Activated T-helper 1 cell treated with anti-CD3 and anti-CD28 coated beads, Interleukin-2, amount 50 U/mL, for 16 hours (primary cell): ENCODE measurements at places on chromosomes 2 and 18.

DNA sequence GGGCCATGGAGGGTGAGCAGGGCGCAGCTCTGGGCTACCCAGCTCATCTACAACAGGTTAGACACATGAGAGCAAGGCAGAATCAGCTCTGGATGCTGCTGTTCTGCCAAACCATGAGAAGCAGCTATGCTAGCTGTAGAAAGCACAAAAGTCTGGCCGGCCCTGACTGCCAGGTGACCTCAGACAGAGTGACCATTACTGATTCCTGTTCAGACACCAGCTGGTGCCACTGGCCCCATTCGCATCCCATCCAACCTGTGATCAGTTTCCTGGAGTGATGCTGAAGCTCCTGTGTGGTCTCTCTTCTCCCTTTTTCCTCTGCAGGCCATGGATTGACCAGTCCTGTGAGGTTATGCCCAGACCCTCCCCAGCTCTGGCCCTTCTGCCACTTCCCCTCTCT is 14.3 kb downstream of the RBMS1 start:
- DNase-seq = no peak

GRCh38 chr2:205543262-205543843 is 138.9 kb upstream of the NRP2 start:
- DNase-seq = no peak

- DNase-seq = no peak
These were observed 134.1 kb downstream of the FAM210A start for GRCh38 chr18:13592246-13592645.

GRCh38 chr2:181357979-181358378 is 99.2 kb upstream of the ITGA4 start:
- no peak for DNase-seq

GRCh38 chr2:64374686-64375085 is 79.3 kb upstream of the LGALSL start:
- no peak for DNase-seq

DNA sequence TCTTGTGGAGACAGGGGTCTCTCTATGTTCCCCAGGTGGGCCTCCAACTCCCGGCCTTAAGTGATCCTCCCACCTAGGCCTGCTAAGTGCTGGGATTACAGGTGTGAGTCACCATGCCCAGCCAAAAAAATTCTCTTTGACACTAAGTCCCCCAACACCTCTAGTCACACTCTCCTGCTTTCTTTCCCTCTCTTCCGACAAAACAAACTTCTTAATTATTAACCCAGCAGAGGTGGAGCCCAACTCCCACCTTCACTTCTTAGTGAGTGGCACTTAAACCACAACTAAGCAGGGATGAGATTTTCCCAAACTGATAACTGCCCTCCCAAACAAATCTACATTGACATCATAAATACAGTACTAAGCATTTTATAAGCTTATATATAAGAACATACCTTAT is 60.5 kb upstream of the PMAIP1 start:
- DNase-seq = no peak

DNA sequence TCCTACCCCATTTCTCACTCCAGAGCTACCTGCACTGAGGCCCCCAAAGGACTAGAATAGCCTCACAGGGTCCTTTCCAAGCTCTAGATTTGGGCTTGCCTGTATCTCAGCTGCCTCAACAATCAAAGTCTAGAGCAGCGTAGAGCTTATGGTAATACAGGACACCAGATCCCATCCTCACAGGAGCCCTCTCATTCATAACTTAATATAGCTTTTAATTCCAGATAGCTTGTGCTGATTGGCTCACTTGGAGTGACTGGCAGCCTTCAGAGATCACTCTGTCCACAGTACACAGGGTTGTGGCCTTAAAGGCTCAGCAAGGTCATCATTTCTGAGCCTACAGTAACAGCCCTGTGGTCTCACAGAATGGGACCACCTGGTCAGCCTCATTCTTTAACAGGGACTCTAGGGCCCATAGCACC is 51.4 kb downstream of the ZFP36L2 start:
- no peak for DNase-seq

- DNase-seq = no peak
These were observed 48.8 kb downstream of the C2orf42 start for GRCh38 chr2:70141902-70142589.

DNA sequence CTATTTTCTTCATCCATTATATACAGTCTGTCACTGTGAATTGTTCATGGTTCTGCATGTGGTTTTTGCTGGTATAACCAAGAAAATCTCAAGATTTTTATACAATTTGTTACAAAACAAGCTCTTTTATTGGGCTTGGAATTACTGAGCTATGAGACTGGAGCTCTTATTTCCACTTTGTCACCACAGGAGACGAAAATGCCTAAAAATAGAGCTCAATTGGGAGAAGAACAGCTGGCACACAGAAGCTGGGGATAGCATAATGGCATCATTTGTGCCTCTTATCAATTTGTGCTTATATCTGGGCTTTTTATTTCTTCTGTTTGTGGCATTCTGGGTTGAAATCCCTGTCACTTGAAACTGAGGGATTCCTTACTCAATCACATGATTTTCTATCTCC is 219.1 kb downstream of the CALCRL start:
- no peak for DNase-seq

DNA sequence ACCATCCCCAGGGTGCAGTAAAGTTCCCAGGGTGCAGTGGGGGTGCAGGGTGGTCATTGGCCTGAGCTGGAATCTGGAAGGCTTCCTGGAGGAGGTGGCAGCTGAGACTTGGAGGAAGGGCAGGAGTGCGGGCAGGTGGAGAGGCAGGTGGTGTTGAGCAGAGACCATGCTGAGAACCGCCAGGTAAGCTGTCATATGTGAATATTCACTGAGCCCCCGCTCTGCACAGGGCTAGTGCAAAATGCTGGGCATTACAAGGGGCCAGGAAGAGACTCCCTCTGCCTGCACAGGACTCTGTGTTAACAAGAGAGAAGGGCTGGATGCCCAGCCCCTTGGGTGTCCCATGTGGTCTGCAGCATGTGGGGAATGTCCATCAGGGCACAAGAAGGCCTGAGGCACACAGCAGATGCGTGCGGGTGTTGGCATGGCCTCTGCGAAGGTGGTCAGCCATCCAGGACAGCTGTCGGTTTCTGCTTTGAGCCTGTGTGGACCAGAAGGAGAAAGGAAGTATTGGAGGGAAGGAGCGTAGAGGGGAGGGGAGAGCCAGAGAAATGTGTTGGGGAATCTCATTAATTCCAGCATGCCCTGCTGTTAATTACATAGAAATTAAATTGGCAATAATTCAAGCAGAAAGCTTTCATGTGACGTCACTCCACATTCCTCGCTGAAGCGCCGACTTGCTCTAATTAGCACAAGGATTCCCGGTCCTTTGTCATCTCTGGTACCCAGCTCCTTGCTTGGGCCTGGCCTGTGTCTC is 62.8 kb upstream of the OTOS start:
- DNase-seq = no peak

GRCh38 chr2:45759310-45759851 is 107.9 kb downstream of the PRKCE start:
- no peak for DNase-seq

DNA sequence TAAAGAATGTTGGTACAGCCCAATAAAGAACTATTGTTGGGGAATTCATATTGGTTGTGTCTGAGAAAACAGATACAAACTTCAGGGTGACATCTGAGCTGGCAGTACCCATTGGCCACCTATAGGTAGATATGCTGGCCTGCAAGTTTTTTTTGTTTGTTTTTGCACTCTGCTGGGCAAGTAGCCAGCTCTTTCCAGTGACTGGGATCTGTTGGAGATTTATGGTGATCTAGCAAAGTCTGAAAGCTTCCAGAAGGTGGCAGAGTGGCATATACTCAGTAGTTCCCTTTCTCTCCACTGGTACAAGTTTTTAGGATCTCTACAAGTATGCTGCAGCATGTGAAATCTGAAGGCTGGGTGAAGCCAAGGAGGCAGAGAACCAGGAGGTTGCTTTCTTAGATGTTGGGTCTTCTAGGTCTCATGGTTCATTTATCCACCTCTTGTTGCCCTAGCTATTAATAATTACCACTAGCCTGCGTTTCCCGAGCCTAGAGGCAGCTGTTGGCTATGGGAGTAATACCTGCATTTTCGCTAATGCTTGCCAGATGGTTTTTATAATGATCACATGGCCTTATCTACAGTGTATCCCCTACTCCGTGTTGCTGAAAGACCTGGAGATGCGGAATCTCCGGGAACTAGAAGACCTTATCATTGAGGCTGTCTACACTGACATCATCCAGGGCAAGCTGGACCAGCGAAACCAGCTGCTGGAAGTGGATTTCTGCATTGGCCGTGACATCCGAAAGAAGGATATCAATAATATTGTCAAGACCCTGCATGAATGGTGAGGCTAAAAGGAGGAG is 9.5 kb downstream of the COPS7B start:
- no peak for DNase-seq

GRCh38 chr2:9972621-9973479 is 21.4 kb downstream of the GRHL1 start:
- no peak for DNase-seq

- DNase-seq = no peak
These were observed 32.4 kb upstream of the CASP10 start for GRCh38 chr2:201150454-201151020.

GRCh38 chr2:109290887-109291643 is 162.1 kb downstream of the SH3RF3 start:
- no peak for DNase-seq

DNA sequence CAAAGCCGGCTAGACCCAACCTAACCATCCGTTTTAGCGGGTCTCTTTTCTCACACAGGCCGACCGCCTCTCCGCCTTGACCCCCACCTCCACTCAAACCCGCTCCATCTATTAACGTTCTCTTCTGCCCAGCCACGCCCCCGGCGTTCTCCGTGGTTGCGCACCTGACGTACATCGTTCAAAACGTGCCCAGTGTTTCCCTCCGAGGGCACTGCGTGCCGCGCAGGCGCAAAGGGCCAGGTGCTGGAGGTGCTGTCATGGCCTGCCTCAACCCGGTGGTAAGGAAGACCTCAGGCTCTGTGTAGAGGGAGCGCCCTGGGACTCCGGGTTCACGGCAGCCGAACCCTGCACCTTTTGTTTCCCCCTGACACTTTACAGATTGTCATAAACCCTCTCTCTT is at the start of gene GTF2A1L:
GTF2A1L (plus strand) TSS at position 239 of the 400 bp plus-strand sequence; CDS start at position 258, 19 bp downstream.
- no peak for DNase-seq

DNA sequence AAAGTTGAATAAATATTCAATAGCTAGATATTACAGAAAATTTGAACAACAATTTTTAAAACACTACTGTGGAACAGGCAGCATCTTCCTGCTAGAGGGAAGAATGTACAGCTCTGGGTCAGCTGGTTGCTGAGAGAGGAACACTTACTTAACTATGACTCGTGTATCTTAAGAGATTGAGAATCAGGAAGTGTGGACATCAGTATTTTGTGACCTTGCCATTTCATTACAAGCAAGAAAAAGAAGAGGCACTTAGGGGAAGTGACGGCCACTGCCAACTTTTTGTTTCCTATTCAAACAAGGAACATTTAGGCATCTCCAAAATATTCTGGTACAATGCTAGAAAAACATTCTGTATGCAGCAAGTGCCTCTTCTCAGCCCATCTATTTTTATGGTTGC is 45.9 kb downstream of the ITPRID2 start:
- DNase-seq = no peak

GRCh38 chr2:128722489-128722888 is 403.8 kb upstream of the HS6ST1 start:
- no peak for DNase-seq

DNA sequence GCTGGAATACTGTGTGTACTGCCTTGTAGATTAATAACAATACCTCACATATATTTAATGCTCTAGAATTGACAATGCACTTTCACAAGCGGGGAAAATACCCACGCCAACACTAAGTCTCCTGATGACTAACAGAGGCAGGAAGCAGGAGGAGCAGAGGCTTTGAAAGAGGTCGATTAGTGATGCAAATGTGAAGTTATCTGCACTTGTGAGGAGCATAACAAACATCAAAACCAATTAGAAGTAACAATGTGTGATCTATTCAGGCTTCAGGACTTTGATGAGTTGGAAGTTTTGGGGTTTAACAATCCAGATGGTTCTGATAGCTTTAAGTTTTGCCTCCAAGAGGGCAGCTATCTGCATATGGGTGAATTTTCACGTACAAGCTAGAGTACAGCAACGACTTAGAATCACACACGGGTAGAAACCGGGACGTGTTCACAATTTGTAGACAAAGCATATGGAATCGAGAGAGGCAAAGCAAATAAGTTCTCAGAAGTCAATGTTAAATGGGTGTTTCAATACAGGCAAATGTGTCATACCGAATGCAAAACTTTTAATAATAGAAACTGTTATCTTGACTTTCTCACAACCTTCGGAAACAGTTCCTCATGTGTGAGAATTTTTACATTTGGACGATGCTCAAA is 114.5 kb downstream of the METTL8 start:
- peak; percentile 23 for DNase-seq

- DNase-seq = no peak
These were observed 98.5 kb upstream of the NOSTRIN start for GRCh38 chr2:168703926-168704325.

- DNase-seq = no peak
These were observed 188.3 kb upstream of the RND3 start for GRCh38 chr2:150675807-150676206.

- DNase-seq = no peak
These were observed 415.2 kb upstream of the NETO1 start for GRCh38 chr18:73283032-73283431.

DNA sequence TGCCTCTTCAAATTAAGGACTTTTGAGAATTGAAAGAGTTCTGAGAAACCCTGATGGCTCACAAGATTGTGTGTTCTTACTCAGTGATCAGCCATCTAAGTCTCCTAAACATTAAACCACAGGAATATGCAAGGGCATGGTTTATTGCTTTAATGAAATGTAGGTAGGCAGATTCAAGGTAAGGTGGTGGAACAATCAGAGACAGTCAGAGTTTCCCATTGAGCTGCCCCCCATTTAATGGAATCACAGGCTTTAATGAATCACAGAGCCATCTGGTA is 107.8 kb upstream of the LRATD1 start:
- no peak for DNase-seq

DNA sequence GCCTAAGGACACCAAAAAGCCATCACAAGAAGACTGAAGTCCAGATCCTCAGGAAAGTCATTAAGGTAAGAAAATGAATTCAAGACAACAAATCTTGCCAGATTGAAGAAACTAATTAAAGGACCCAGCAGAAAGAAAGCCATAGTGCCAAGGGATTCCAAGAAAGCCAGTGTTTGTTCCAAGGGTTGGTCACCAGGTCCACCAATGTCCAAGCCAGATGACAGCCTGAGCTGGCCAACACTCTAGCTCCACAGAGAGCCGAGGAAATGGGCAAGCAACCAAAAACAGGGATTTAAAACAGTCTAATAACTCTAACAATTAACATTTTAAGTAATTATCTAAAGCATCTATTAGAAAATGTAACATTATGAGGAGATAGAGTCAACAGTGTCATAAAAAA is 49.2 kb downstream of the DNER start:
- DNase-seq = no peak

- DNase-seq = no peak
These were observed 236.5 kb upstream of the SALL3 start for GRCh38 chr18:78743078-78743477.

GRCh38 chr2:40049781-40050180 is 270.7 kb upstream of the THUMPD2 start:
- no peak for DNase-seq
